ENCODE measurements at places on chromosomes 4 and X.

GRCh38 chr4:81165861-81166430, 49.1 kb downstream of the PRKG2 start:
- DNase-seq: no peak

GRCh38 chr4:2836391-2836859, 7.2 kb upstream of the ADD1 start:
- DNase-seq: no peak

DNA sequence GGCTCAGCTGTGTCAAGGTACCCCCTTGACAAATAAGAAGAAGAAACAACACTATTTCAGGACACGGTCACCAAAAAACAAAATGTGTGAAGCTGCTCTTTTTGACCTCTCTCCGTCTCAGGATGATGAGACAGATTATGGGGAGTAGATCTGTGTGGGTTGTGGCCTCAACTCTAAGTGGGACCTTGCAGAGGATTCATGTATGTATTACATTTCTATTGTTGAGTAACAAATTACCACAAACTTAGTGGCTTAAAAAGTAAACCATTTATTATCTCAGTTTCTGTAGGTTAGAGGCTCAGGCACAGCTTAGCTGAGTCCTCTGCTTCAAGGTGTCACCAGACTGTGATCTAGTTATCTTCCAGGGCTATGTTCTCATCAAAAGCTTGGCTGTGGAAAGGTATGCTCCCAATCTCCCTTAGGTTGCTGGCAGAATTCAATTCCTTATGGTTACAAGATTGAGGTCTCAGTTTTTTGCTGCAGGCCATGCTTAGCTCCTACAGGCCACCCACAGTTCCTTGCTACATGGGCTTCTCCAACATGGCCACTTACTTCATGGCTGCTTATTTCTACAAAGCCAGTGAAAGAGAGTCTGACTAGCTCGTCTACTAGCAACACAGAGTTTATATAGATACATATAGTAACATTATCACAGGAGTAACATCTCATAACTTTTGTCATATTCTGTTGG, 28.1 kb downstream of the DGKK start:
- DNase-seq: no peak

DNA sequence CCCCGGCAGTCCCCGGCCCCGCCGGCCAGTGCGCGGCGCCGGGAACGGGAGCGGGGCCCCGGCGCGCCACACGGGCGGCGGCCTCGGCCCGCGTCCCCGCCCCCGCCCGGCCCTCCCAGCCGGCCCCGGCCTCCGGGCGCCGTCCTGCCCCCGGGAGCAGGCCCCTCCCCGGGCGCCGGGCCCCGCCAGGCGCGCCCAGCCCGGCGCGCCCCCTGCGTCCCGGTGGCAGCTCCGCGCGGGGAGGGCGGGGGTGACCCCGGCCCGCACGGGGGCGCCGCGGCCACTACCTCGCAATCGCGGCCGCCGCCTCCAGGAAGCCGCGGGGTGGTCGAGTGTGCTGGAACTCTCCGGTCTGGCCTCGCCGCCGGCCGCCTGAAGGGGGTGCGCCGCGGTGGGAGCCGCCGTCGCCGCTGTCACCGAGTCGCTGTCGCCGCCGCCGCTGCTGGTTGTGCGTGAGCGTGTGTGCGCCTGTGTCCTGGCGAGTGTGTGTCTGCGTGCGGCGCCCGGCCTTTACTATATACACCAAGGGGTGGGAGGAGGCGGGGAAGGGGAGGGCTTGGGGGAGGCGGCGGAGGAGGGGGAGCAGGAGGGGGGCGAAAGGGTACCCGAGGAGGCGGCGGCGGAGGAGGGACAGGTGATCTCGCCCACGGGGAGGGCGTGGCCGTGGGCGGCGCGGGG, at the start of gene RAI2:
Gene RAI2, minus strand, starts transcription at position 488 of the 678 bp plus-strand sequence. CDS start 59,288 bp downstream, outside the sequence.
- DNase-seq: no peak

GRCh38 chrX:110578270-110578669, 217.3 kb downstream of the CHRDL1 start:
- no peak for DNase-seq

DNA sequence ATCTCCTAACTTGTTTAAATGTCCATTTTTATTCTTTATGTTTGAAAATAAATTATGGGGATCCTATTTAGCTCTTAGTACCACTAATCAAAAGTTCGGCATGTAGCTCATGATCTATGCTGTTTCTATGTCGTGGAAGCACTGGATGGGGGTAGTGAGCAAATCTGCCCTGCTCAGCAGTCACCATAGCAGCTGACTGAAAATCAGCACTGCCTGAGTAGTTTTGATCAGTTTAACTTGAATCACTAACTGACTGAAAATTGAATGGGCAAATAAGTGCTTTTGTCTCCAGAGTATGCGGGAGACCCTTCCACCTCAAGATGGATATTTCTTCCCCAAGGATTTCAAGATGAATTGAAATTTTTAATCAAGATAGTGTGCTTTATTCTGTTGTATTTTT, 27.6 kb downstream of the NUDT6 start:
- DNase-seq: no peak

DNA sequence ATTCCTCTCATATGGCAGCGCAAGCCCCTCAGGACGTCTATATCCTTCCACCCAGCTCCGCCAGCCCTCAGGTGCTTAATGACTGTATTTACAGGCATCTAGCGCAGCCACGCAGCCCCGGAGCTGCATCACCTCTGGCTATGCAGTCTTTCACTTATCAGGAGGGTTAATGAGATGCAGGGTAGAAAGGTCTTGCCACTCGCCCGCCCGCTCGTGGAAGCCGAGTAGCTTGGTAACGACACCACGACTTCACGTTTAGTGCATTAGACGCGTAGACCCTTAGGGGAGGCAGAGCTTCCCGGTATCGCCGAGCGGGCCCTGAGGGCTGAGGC, 1.5 kb upstream of the SLC16A2 start:
- no peak for DNase-seq

DNA sequence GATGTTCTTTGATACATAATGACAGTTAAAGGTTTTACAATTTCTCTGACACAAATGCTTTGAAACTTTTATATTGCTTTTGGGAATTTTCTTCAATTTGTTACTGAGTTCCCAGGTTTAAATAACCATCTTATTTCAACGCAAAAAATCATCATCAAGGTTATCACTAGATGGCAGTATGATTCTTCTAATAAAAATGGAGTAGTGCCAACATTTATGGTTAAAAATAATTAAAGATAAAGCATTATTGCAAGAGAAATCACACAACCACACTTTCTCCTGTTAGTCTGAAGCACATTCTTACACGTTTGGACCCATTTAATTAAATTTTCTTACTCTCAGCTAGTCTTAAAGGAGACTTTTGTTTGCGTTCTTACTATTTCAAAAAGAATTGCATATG, 611.3 kb upstream of the CPXCR1 start:
- no peak for DNase-seq

GRCh38 chr4:146059151-146059550, 116.4 kb upstream of the LSM6 start:
- DNase-seq: no peak

GRCh38 chrX:37754516-37754915, 25.3 kb upstream of the CYBB start:
- DNase-seq: no peak

- no peak for DNase-seq
These were observed 281.4 kb downstream of the ZIC3 start for GRCh38 chrX:137847376-137847775.

GRCh38 chr4:128483816-128484215, 196.2 kb upstream of the PGRMC2 start:
- DNase-seq: peak; percentile 21

DNA sequence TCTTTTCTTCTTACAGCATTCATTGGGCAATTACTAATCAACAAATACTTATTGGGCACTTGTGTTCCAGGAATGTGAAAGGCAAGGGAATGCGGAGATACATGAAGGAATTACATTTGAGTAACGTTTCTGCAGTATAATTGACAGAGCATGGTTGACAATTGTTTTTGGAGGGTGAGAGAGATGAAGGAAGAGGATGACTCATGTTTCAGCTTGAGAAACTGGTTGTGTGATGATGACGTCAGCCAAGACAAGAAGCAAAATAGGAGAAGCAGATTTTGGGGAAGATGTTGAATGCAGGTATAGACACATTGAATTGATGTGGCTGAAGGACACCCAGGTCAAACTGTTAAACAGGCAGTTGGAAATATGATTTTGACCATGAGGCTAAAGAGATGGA, 8.0 kb upstream of the CPEB2 start:
- no peak for DNase-seq

DNA sequence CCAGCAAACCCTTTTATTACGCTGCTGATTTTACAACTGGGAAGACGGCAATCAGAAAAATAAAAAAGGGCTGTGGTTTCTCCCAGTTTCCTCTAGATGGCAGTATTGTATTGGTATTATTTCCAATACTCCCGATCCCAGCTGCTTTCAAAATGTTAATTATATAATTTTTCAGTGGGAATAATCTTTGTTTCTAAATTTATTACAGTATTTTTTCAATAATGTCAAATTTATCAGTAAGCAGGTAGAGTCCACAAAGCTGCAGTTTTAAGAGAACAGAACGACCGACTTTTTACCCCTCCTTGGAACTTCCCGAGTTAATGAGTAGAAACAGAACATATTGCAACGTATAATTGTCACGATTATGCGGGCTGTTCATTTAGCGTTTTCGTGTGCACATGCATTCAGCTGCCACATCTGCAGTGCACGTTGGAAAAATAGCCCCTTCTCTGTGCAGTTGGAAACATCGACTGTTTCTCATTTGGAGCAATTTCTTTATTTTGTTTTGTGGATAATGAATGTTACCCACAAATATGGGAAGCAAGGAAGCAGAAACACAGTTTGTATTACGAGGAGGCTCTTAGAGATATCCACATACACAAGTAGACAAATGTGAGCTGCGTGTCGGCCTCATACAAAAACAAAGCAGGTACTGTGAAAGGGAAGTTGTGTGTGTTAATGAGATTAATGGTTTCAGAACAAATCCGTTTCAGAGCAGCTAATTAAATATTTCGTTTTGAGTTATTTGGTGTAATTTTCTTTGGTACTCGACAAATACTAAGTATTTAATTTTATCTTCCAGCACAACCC, 188.0 kb downstream of the STIM2 start:
- DNase-seq: no peak

GRCh38 chr4:7280926-7281690, 88.8 kb downstream of the SORCS2 start:
- peak; percentile 24 for DNase-seq

DNA sequence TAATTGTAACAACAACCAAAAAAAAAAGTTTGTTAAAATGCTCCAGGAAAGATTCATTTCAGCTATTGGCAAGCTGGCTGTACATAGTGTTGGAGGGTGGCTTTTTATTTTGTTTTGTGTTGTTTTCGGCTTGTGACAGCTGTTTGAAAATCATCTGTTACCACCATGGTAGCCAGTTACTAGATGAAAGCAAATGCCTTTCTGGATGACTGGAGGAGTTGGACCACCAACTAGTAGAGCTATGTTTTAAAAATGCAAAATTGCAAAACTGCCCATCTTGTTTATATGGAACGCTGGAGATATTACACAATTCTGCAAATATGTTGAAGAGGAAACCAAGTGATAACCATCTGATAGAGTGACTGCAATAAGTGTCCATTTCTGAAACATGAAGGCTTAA, 53.2 kb upstream of the TNIP3 start:
- peak; percentile 32 for DNase-seq

- no peak for DNase-seq
These were observed 4.3 kb upstream of the UNC5C start for GRCh38 chr4:95552942-95553550.

GRCh38 chr4:41177016-41177415, 37.3 kb downstream of the APBB2 start:
- peak; percentile 59 for DNase-seq

GRCh38 chr4:186499467-186499866, 55.9 kb downstream of the MTNR1A start:
- DNase-seq: no peak

- DNase-seq: no peak
These were observed 160.9 kb downstream of the SMIM20 start for GRCh38 chr4:26074712-26075430.

- no peak for DNase-seq
These were observed 48.4 kb downstream of the MAGEB17 start for GRCh38 chrX:16215660-16216059.

DNA sequence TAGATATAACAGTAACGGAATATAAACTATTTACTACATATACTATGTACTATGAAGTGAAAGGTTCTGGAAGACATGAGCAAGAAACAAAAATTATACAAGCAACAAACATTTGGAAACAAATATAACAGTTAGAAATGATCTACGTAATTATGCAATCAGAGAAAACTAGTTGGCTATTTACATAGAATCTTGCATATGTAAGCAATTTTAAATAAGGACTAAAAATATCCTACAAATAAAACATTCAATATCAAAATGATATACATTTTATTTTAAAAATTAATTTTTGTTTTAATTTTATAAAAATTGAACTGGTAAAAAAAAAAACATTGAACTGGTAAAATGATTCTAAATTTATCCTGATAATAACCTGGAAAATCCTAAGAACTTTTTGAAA, 642.5 kb upstream of the PCDH10 start:
- DNase-seq: no peak

GRCh38 chr4:122555216-122555615, 65.7 kb downstream of the IL21 start:
- DNase-seq: no peak

DNA sequence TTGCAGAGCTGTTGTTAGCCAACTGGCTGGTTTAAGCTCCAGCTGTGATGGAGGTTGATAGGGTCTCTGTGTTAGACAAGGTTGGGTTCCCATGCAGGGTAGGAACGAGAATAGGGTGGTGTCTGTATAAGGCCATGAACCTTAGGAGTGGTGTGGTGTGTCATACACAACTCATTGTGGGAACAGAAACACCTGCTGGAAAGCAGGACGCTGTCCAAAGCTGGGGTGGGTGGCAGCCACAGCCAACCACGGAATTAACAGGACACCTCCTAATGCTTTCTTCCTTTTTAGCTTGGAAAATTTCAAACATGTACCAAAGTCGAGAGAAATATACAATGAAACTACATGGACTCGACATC, 94.4 kb downstream of the ARHGAP10 start:
- no peak for DNase-seq

- no peak for DNase-seq
These were observed 1.2 kb upstream of the LETM1 start for GRCh38 chr4:1856943-1857699.

DNA sequence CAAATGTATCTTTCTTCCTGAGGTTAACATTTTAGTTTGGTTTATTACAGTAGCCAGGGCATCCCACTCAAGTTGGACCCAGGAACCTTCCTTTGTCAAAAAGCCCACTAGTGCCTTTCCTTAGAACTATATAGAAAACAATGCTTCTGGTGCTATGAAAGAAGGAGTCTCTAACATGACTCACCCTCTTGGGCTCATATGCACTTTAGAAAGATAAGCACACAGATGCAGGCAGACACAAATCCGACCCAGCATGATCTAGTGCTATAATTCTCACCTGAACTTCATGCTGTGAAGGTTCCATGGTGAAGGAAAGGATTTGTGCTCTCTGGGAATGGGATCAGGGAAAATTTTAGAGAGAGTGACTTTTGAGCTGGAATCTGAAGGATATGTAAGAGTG, 289.4 kb downstream of the ANKRD50 start:
- no peak for DNase-seq

- no peak for DNase-seq
These were observed 52.9 kb upstream of the LIMCH1 start for GRCh38 chr4:41485041-41485440.

DNA sequence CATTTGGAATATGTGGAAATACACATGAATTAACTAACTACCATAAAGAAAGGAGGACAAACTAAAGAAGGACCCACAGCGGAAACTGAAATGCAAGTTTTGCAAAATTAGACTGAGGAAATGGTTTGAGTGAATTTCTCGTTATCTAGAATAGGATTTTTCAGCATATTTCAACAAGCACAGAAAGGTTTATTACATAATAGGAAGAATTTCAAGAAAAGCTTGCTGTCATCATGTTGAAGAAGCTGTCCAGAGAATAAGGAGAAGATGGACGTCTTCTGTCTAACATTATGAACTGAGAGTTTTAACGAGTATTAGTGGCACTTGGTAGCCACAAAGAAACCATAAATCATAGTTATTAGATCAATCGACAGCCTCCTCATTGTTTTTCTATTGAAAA, 45.0 kb downstream of the TEC start:
- DNase-seq: no peak

All from AG09309 (cell line).